Stimulated activated CD4-positive, alpha-beta T cell treated with anti-CD3 and anti-CD28 coated beads, Interleukin-12 subunit alpha, Interleukin-12 subunit beta, amount 100 ng/mL, for 4 hours (primary cell): ENCODE measurements at places on chromosomes 12 and 14.

DNA sequence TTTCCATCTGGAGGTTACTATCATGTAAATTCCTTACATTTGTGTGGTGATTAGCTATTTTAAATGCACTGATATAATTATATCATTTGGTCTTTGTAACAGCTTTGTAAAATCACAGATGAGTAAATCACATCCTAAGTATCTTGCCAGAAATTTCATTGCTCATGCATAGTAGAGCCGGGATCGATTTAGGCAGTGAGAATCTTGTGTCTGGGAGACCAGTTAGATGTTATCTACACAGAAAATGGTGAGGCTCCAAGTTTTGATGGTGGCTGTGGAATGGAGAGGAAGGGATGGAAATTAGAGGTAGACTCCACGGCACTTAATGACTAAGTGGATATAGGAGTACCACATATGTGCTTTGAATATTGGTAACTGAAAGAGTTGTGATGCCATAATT lies 156.3 kb downstream of the MSRB3 start:
- DNase-seq = no peak

GRCh38 chr12:114662512-114663177 lies 21.3 kb downstream of the TBX3 start:
- DNase-seq = peak; percentile 62

- no peak for DNase-seq
Measured at GRCh38 chr12:96093543-96094196, 58.3 kb upstream of the LTA4H start.

DNA sequence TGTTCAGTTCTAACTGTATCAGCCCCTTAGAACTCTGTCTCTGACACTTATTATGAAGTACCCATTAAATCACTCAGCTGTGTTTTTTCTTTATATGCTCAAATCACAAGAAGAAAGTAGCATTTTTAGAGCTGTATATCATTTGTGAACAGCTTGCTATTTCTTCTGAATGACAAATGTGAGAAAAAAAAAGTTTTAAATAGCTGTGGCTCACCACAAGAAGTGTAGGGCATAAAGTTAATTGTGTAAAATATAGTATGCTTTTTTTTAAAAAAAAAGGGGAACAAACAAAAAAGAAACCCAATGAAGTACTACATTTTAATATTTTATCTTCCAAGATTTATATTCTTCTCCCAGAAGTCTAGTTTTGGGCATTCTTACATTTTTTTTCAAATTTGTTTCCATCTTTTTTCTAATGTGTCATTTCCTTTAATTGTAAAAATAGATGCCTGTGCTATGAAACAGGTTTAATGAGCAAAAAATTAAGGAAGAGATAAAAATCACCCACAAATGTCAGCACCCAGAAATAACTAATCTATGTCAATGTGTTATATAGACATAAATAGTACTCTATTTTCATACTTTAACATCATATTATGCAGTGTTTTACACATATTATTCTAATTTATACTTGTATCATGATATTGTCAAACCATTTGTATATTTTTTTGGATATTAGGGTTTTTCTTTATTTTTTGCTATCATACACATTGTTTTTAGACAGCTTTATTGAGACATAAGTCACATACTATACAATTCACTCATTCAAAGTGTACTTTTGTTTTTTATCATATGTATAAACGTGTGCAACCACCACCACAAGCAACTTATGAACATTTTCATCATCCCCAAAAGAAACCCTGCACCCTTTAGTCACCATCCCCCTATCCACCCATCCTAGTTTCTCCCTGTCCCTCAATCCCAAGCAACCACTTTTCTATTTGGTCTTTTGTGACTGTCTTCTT lies 22.4 kb upstream of the LRRK2 start:
- DNase-seq = no peak

DNA sequence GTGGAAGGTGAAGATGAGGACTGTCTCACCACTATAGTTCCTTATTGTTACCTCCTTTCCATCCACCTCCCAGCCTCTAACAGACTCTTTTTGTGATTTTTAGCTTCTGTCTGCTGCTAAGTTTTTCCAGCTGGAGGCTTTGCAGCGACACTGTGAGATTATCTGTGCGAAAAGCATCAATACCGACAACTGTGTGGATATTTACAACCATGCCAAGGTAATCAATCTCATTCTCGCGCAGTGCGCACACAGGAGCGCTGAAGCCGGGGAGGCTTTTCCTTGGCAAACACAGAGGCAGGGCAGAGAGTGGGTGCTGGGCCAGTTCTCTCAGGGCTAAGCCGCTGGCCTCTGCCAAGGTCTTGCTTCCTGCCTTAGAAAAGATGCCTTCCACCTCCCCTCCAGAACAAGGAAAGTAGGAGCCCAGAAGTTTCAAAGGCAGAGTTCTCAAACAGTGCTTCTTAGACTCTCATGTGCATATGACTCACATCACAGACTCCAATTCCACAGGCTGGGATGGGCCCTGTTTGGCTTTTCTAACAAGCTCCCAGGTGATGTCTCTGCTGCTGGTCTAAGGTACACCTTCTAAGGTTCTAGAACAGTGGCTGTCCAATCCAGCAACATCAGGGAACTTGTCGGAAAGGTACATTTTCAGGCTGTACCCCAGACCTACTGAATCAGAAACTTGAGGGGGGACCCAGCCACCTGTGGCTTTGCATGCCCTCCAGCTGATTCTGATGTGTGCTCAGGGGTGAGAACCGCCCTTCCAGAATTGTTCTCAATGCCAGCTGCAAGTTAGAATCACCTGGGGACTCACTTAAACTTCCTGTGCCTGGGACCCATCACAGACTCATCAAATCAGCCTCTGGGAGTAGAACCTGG lies 33.8 kb upstream of the PWP1 start:
- no peak for DNase-seq

- no peak for DNase-seq
Measured at GRCh38 chr12:11652351-11653040, 3.0 kb downstream of the ETV6 start.

DNA sequence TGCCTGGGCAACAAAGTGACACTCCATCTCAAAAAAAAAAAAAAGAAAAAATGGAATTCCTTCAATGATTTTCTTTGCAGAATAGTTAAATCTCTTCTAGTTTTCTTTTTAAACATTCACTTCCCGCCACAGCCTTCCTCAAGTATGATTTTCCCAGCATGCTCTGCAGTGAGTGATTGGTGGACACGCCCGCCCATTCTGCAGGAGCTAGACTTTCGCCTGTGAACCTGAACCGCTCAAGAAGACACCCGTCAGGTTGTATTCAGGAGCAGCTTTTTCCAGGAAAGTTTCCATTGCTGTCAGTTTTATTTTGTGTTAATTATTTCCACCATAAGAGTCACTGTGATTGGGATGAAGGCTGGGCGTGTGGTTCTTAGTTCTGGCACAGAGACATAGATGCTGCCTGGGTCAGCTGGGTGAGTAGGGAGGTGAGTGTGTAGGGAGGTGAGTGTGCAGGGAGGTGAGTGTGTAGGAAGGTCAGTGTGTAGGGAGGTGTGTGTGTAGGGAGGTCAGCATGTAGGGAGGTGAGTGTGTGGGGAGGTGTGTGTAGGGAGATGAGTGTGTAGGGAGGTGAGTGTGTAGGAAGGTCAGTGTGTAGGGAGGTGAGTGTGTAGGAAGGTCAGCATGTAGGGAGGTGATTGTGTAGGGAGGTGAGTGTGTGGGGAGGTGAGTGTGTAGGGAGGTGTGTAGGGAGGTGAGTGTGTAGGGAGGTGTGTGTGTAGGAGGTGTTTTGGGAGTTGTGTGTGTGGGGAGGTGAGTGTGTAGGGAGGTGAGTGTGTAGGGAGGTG lies 76.2 kb downstream of the KIF26A start:
- DNase-seq = no peak

DNA sequence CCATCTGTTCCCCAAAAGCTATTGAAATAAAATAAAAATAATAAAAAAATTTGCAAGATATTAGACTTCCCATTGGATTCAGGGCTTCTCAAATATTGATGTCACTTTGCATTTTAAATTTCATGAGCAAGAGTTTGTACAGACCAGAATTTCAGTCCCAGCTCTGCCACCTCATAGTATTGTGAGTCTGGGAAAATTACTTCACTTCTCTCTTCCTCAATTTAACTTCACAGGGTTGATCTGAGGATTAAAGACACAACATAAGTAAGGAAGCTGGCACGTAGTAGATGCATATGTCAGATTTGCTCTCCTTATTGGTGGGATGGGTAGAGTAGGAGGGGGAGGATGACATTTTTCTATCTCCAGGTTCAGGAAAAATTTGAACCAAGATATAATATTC lies 32.8 kb downstream of the COX8C start:
- no peak for DNase-seq

GRCh38 chr12:90974286-90974685 lies 19.3 kb upstream of the CCER1 start:
- no peak for DNase-seq

GRCh38 chr12:68506619-68507018 lies 104.1 kb upstream of the RAP1B start:
- DNase-seq = no peak

DNA sequence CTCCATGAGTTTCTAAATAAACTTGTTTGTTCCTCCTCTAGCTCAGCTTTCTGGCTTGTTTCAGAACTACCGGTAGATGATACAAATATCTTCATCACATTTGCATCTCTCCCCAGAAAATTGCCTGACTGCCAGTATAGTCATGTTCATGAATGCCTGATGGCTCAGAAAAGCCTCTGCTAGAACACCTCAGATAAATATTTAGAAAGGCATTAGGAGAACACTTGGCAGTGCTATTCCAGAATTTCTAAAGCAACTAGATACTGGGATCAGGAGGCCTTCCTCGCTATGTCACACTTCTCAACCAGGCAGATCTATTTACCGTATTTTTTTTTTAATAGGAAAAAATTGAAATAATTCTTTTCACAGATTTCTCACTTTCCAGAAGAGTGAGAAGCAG lies 32.3 kb upstream of the KRAS start:
- DNase-seq = no peak

DNA sequence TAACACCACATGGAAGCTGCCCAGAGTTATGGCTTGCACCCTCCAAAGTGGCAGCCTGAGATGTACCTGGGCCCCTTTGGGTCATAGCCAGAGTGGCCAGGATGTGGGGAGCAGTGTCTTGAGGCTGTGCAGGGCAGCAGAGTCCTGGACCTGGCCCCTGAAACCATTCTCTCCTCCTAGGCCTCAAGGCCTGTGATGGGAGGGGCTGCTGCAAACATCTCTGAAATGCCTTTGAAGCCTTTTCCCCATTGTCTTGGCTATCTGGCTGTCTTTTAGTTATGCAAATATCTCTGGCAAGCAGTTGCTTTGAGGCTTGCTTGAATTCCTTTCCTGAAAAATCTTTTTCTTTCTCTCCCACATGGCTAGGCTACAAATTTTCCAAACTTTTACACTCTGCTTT lies 356.5 kb downstream of the DAD1 start:
- no peak for DNase-seq

DNA sequence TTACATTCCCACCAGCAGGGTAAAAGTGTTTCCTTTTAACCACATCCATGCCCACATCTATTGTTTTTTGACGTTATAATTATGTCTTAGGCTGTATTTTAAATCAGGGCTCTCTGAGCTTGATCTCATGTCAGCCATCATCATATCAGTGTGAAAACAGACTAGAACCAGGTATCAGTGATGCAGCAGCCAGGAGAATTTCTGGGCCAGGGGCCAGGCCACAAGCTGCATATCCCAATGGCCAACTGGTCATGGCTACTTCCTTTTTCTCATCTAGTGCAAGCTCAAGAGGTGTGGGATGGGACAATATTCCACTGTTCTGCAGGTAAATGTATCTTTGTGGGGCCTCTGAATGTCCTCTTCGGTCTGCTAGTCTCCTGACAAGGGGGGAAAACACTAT lies 125.1 kb downstream of the CRADD start:
- no peak for DNase-seq

GRCh38 chr14:93977790-93978581 lies 1.6 kb upstream of the ASB2 start:
- peak; percentile 63 for DNase-seq
